ENCODE measurements at places on chromosomes 1 and 21.

DNA sequence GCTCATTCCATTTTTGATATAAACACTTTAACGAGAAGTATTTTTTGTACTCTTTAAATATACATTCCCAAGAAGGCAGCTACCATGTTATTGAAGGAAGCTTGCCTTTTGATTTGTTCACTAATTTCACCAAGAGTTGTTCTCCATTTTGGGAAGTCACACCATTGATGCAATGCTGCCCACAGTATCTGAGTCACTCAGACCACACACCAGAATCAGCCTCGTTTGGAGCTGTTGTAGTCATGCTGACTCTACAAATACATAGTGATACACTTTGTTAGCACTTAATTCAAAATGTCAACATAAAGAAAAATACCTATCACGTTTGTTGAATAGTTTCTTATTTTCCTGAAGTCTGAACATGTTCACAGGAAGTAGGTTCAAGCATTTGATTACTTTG lies 78.7 kb downstream of the PAPPA2 start:
- no peak for DNase-seq

- DNase-seq, result no peak
These were observed 9.0 kb upstream of the LDLRAP1 start for GRCh38 chr1:25534410-25534788.

- DNase-seq, result no peak
These were observed 7.2 kb downstream of the LMOD1 start for GRCh38 chr1:201939148-201939547.

DNA sequence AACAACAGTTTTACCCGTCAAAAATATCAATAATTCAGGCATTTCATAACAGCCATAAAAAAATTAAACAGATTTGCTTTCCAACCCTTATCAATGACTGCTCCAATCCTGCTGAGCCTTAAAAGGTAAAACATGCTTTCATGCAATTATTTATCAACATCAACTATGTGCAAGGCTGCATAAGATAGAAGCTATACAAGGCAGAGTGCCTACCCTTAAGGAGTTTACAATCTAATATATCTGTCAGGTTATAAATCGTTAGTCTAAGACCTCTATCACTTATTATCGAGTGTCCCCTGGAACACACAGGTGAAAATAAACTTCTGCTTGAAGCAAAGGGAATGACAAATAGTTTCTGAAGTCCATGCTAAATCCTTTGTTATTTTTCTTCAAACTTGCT lies 1.8 kb downstream of the ERRFI1 start:
- DNase-seq, result no peak

- peak; percentile 23 for DNase-seq
These were observed 1.3 kb downstream of the EDARADD start for GRCh38 chr1:236395230-236395946.

GRCh38 chr1:114104949-114105348 lies 48.7 kb downstream of the SYT6 start:
- no peak for DNase-seq
